Hematopoietic multipotent progenitor cell treated with erythropoietin and hydrocortisone succinate and interleukin-3 and kit ligand, for 6 days (in vitro differentiated cells): ENCODE measurements at places on chromosomes 11 and 22.

DNA sequence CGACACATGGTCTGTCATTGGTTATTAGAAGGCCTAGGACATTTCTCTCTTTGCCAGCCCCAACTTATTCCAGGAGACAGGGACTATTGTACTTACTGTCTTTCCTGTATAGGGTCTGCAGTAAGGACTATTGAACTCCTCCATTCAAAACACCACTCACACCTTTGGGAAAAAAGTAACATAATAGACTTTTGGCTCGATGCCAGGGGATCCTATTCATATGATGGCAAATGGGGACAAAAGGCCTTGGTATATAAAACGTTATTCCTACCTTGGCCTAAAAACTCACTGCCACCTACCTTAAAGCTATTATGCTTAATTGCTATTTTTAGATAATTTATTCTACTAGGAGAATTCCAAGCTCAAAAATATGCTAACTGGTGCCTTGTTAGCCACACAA lies 6.3 kb upstream of the NDUFC2 start:
- no peak for DNase-seq

DNA sequence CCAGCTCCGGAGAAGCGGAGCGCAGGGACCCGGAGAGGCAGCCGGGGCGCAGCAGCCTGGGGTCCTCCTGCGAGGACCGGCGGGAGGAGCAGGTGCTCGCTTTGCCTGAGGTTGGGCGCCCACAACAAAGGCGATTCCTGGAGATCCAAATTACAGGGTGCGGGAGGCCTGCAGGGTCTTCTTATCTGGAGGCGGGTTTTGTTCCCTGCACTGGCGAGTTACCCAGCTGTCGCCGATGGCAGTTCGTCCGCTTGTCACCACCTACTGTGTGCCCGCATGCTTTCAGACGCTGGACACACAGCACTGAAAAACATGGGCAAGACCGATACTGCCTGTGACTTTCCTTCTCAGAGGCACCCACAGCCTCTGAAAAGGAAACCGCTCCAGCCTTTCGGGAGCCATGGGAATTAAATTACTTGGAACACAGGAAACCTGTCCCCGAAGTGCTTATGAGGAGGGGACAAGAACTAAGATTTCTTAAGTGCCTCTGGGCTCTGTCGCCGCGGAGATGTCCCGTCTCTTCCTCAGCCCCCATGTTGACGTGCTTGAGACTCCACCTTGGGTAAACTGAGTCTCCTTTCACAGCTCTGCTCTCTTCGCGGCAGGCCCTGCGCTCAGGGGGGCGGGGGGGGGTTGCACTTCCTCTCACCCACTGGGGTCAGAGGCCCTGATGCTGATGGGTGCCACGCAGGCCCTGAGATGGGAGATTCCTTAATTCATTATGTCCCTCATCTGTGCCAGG lies 1.3 kb upstream of the ZFTA start:
- DNase-seq = peak; percentile 31

DNA sequence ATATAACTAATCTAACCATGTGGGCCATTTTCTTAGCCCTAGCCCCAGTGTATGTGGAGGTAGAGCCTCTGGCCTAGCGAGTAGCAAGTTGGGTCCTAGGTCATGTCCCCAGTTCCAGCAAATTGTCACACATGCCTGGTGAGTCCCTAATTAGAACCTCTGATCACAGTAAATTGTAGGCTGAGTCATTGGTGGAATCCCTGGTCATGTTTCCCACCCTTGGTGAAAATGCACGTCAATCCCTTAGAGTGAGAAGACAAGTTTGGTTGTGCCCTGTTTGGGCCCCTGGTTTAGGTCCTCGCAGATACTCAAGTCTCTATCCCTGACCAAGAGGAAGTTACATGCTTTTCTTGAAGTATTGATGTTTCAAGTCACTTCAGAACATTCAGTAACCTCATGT lies 46.7 kb downstream of the ATM start:
- DNase-seq = no peak

DNA sequence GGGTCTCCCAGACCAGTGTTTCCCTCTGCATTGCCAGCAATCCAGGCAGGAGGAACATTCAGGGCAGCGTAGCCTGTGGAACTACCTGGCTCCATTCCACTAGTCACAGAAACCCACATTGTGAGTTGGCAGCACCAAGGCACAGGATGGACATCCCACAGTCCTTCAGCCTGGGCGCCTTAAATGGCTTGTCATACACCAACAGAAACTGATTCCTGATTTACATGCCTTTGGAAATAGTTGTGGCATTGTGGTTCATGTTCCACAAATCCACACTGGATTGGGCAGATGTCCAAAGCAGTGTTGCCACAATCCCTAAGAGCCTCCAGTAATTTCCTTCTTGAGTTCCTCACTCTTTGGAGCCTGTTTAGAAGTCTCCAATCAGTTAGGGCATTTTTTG lies 225.6 kb downstream of the BLID start:
- DNase-seq = no peak

GRCh38 chr22:49242480-49242879 lies 585.2 kb downstream of the BRD1 start:
- no peak for DNase-seq

DNA sequence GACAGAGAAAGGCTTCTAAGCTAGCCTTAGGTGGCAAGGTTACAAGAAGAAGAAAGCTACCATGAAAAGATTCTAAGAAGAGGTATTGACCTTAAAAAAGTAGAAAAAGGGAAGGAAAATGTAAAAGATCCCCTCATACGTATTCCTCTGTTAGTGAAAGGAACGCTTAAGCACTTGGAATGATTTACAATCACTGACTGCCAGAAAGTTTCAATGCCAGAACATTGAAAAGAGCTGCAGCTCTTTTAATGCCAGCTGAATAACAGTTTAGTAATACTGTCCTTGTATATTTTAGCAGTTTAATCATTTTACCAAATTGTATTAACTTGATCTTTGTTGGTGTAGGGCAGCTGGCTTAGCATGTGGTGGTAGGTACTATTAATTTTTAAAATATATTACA lies 650.7 kb downstream of the FAM181B start:
- DNase-seq = no peak

- no peak for DNase-seq
Observed at GRCh38 chr11:119248750-119249670, 42.9 kb downstream of the CBL start.

- DNase-seq = no peak
Observed at GRCh38 chr11:6778518-6778917, 4.3 kb upstream of the OR2AG1 start.
